ENCODE measurements at places on chromosomes 6 and 20.

GRCh38 chr6:142844065-142844755 is 100.8 kb downstream of the HIVEP2 start:
- DNase-seq: no peak

GRCh38 chr6:148824960-148825359 is 78.1 kb downstream of the UST start:
- DNase-seq: no peak

DNA sequence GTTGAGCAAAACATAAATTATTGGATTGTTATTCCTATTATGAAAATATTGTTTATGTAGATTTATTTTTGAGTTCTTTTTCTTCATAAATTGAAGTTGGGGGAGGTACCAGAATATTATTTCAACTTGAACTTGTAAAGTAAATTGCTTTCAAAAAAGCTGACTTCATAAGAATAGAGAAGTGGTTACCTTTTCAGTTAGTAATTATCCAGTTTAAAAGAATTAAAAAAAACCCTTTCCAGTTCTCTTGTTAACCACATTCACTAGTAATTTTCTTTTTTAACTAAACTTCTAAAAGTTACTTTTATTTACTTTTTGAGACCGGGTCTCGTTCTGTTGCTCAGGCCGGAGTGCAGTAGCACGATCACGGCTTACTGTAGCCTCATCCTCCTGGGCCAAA is 124.3 kb downstream of the CDKAL1 start:
- DNase-seq: no peak

DNA sequence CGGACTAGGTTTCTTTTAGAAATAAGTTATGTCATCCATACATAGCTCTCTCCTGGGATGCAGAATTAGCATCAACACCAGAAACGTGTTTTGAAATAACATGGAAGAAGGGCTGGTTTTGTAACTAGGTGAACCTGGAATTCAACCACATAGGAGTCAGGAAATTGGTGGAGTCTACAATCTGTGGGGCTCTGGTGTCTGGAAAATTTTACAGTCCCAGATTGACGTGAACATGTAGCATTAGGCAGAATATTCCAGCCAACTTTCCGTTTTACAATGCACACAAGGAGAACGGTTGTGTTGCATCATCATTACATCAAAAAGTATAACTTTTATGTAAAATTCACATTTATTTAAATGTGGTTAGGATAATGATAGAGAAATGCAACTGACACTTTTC is 1.9 kb downstream of the KCNQ5 start:
- no peak for DNase-seq

DNA sequence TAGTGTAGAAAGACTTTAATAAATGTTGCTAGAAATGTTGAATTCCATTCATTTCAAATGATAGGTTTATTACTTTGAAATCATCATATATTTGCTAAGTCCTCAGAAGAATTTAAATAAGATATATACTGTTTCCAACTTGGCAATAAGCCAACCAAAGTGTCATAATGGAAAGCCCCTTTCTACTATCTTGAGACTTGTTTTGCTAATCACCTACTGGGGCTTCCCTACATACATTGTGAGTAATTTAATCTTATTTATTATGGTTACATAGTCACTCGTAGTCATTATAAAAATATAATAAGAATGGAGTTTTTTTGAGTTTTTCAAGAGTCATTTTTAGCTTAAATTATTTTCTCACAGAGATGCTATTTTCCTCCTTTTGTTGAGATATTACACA is 20.7 kb downstream of the COL19A1 start:
- no peak for DNase-seq

GRCh38 chr6:85347812-85348211 is 102.1 kb upstream of the NT5E start:
- DNase-seq: no peak

- DNase-seq: no peak
These were observed 11.8 kb upstream of the GPR6 start for GRCh38 chr6:109966299-109966698.

GRCh38 chr6:154705471-154706113 is 27.6 kb upstream of the SCAF8 start:
- DNase-seq: no peak

GRCh38 chr6:73308712-73309534 is 45.2 kb downstream of the DPPA5 start:
- DNase-seq: no peak

- peak; percentile 64 for DNase-seq
These were observed 646.3 kb downstream of the UTRN start for GRCh38 chr6:144931172-144932035.

- DNase-seq: no peak
These were observed 66.0 kb upstream of the KIF16B start for GRCh38 chr20:16639027-16639941.

- DNase-seq: no peak
These were observed 64.0 kb upstream of the SNX9 start for GRCh38 chr6:157759028-157759427.

- no peak for DNase-seq
These were observed 2.9 kb downstream of the FKBP1A start for GRCh38 chr20:1389703-1390580.

- DNase-seq: peak; percentile 69
These were observed 40.2 kb downstream of the HBS1L start for GRCh38 chr6:135014353-135014832.

DNA sequence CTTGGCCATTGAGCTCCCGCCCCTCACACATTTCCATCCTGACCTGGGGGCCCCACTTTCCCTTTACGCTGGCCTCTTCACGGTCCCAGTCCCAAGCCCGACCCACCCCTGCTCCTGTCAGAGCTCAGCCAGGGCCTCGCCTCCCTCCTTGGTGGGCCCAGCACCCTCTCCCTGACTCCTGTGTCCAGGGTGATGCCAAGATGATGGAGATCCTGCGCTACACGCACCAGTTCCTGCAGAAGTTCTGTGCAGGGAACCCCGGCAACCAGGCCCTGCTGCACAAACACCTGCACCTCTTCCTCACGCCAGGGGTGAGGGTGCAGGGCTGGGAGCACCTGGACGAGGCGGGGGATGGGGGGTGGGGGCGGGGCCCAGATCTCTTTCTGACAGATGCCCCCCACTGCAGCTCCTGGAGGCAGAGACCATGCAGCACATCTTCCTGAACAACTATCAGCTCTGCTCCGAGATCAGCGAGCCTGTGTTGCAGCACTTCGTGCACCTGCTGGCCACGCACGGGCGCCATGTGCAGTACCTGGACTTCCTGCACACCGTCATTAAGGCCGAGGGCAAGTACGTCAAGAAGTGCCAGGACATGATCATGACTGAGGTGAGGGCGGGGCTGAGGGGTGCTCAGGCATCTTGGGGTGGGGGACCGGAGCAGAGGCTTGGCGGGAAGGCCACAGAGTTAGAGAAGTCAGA is 33.1 kb downstream of the UQCC2 start:
- DNase-seq: no peak

- DNase-seq: no peak
These were observed 1.2 kb upstream of the GUCA1A start for GRCh38 chr6:42171813-42172581.

- DNase-seq: no peak
These were observed 65.2 kb upstream of the TXNDC5 start for GRCh38 chr6:7975764-7976146.

- no peak for DNase-seq
These were observed 174.7 kb downstream of the ZFAND3 start for GRCh38 chr6:37994223-37994622.

DNA sequence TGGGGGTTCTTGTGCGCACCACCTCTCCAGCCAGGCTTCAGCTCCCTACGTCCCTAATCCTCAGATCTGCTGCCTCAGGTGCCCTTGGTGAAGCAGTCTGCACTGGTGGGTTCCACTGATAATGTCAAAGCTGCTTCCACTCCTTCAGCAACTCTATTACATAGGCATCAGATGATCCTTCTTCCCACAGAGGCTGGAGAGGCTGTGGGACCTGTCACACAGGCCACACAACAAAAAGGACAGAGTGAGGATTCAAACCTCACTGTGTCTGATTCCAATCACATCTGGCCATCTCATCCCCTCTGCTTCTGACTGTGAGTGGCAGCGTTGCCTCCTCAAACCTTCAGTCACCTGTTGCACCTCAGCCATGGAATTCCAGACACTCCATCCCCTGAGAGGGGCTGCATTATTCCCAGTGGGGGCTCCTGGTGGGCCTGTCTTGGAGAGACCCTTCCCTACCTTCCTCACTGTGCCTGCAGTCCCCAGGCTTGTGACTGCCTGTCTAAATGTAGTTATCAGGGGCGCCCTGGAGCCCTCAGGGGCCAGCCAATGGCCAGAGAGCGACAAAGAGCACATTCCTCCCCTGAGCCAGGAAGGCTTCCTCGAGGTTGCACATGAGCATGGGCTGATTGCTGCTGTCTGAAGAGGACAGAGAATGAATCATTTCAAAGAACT is 211.4 kb upstream of the ECI2 start:
- DNase-seq: no peak

DNA sequence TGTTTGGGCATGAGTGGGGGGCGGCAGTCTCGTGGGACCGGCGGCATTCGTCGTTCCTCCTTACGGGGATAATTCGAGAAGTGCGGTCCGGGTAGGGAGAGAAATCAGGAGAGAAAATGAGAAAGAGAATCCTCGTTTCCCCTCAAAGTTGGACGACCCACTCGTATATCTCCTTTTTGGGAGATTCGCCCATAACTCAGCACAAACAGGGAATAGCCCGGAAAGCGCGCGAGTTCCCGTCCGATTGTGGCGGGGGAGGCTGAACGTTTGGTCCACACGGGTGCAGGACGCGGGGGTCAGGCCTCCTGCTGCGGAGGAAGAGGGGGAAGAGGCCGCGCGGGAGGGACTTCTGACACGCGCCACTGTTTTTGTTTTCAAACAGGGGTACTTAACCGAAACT is 42.4 kb downstream of the POPDC3 start:
- DNase-seq: no peak

GRCh38 chr6:38131527-38131965 is 312.0 kb downstream of the ZFAND3 start:
- DNase-seq: no peak

GRCh38 chr20:40191573-40191972 is 497.5 kb downstream of the MAFB start:
- DNase-seq: no peak

DNA sequence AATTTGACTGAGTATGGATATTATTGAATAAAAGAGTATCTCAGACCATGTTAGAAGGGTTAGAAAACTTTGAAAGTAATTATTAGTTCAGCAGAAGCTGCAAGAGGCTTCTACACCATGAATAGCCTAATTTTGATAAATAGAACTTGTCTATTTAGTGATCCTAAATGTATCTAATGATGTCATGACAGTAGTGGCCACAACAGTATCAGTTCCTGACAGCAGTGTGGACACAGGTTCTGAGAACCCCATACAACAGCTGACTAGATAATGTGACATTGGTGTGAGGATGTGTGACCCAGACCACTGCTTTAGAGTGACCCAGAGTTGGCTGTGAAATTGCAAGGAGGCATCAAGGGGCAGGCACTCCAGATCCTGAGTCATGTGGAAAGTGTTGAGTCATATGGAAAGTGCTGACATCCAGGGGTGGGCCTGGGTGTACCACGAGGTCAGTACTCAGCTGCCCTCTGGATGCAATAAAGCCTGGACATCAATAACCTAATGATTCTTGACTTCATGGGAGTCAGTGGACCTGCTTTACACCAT is 754.7 kb downstream of the DHX35 start:
- no peak for DNase-seq

DNA sequence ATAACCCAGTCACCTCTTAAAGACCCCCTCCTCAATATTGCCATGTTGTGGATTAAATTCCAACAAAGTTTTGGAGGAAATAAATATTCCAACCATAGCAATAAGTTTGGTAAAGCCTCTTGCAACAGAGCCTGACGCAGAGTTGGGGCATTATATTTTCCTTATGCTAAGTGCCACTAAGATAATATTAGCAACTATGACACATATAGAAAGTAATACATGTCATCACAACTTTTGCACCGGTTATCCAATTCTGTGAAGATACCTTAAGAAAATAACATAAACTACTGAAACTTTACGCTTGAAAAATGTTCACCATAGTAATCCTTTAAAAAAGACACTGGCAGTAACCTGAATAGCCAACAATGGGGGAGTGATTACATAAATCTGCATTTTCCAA is 52.2 kb upstream of the TRERF1 start:
- no peak for DNase-seq

- no peak for DNase-seq
These were observed 947.7 kb upstream of the MAP3K7 start for GRCh38 chr6:91534614-91535013.

Measured in activated effector memory CD4-positive, alpha-beta T cell treated with anti-CD3 and anti-CD28 coated beads, Interleukin-2, amount 50 U/mL, for 16 hours (primary cell).